CD8-positive, alpha-beta T cell (primary cell): ENCODE measurements at places on chromosomes 4 and X.
A peak's percentile ranks its signal among the peaks of the same experiment; 100 is the strongest.

DNA sequence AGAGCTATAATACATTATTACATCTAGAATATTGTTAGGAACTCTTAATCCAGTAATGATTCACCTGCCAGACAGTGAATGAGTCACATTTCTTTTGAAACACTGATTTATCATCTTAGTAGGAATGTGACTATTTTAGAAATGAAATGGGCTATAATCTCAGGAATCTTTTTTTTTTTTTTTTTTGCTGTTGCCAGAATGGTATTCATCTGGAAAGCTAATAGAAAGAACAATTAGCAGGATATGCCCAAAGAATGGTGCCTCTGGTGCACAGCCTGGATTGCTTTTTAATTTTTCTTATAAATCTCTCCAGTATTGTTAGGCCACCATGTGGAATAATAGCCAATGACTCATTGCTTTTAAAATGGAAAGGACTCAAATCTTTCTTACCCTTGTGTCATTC lies 181.1 kb upstream of the SMIM31 start:
- no peak for DNase-seq

- peak; percentile 59 for DNase-seq
These were observed 733 bp downstream of the CCNA2 start for GRCh38 chr4:121822796-121823504.

- no peak for DNase-seq
These were observed 449.8 kb downstream of the C4orf33 start for GRCh38 chr4:129545599-129546278.

- DNase-seq, result no peak
These were observed 56.0 kb downstream of the NCAPG start for GRCh38 chr4:17866810-17867209.

- DNase-seq, result no peak
These were observed 114.5 kb downstream of the COL4A6 start for GRCh38 chrX:108323751-108324150.

DNA sequence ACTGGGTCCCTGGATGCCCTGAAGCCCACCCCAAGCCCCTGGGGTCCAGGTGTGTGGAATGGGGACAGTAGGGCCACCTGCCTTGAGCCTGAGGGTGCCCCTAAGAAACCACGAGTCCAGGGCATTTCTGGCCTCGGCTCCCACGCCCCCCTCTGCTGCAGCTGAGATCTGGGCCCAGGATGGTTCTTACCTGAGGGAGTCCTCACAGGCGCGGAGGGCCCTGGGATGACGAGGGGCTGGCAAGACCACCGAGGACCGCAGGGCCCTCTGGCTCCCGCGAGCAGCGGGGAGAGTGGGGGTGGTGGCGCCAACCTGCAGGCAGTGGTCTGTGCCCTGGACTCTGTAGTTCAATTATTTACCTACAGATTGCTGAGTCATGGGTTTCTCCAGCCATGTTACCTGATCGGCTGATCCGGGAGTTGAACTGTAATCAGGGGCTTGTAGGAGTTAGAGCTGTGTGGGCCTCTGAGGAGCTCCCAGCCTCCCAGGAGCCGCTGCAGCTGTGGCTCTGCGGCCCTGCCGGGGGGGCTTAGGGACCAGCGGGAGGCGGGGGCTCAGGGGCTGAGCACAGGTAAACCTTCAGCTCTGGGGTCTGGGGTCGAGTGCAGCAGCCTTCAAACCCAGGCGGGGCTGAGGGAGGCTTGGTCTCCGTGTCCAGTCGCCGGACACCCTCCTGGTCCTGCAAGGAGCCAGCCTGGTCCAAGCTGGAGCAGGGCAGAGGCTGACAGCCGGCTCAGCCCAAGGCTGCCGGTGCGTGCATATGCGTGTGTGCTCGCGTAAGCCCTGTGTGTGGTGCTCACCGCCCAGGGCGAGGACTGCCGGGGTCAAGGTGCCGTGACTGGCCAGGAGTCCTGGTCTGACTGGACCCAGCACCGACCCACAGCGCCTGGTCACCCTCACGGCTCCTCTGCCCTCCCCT lies at the start of gene SLC26A1:
Gene SLC26A1, minus strand, starts transcription at position 294 of the 919 bp plus-strand sequence. CDS start 1,701 bp downstream, outside the sequence.
- DNase-seq, result no peak

GRCh38 chr4:156946516-156947424 lies 24.8 kb downstream of the PDGFC start:
- no peak for DNase-seq

DNA sequence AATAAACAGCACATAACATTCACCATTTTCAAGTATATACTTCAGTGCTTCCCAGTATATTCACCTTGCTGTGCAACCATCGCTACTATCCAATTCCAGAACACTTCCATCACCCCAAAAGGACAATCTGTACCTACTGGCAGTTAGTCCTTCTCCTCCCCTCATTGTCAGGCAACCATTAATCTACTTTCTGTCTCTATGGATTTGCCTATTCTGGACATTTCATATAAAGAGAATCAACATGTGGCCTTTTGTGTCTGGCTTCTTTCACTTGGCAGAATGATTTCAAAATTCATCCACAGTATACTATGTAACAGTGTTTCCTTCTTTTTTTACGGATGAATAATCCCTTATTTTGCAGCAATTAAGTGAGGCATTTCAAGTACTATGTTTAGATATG lies 189.4 kb downstream of the FBXW7 start:
- DNase-seq, result no peak

DNA sequence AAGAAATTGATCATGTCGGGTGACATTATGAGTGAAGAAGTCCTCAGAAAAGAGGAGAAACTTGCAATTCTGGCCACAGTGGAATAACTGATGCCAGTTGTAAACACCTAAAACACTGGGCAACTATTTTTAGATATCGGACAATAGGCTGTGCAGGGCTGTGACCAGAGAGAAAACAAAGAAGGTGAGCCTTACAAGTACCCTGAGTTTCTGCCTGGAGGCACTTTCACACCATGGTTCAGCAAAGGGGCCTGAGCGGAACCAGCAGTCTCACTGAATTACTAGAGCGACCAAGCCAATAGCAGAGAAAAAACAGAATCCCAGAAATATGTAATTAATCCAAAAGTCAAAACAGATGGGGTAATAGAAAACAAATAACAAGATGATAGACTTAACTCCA lies 11.2 kb downstream of the IRAK1 start:
- no peak for DNase-seq

- DNase-seq, result no peak
These were observed 5.2 kb upstream of the CBR4 start for GRCh38 chr4:169015186-169015623.

- no peak for DNase-seq
These were observed 3.5 kb upstream of the DDX60L start for GRCh38 chr4:168483811-168484210.
